ENCODE measurements at places on chromosomes 2 and 18.

DNA sequence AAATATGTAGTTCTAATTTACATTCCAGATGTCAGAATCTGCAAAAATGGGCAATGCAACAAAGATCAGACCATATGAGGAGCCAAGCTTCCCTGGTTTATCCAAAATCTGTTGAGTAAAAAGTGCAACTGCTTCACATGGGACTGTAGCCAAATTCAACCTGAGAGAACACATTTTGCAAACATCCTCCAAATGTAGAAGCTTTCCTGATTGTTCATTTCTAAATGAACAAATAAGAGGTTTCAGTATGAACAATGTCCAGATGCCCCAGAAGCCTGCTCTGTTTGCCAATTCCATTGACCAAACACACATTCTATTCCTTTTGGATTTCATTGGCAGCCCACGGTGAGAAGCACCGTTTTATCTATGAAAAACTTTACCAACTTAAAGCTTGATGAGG is 117.9 kb upstream of the OSR1 start:
- no peak for DNase-seq

- DNase-seq = no peak
Measured at GRCh38 chr2:205750797-205751196, 68.5 kb downstream of the NRP2 start.

- DNase-seq = no peak
Measured at GRCh38 chr2:237859533-237860272, at the start of gene RAMP1. RAMP1 (plus strand) TSS chr2:237859623; CDS start chr2:237859676, 53 bp downstream.

- no peak for DNase-seq
Measured at GRCh38 chr2:95185197-95185596, 19.6 kb downstream of the ZNF2 start.

DNA sequence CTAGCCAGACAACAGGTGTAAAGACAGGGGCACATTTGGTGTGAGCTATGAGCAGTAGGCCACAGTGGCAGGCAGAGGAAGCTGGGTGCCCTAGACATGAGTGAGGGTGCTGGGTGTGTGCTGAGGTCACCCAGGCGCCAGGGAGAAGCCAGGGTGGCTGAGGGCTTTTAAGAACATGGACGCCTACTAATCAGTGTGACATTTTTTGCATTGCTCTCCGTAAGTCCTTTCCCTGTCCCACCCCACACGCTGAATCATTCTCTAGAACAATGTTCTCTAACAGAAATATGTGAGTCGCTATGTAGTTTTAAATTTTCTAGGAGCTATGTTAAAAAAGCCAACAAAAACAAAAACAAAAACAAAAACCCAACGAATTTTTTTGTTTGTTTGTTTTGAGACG is 204.5 kb upstream of the REV1 start:
- DNase-seq = no peak

DNA sequence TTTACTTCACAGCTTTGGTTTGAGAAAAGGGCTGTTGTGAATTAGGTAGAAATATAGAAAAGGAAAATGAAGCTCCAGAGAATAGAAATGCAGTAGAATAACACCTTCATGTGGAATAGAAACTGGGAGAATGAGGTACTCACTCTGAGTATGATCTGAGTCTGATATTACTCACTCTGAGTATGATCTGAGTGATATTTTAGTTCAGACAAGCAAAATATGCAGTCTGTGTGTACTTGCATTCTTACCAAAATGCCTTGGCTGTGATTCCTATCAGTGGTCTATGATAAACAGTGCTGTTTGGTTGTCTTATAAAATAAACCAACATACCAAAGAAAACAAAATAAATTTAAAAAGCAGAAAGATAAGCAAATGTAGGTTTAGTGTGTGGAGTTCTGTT is 487.6 kb downstream of the THSD7B start:
- no peak for DNase-seq

- no peak for DNase-seq
Measured at GRCh38 chr18:25109484-25109883, 242.5 kb downstream of the ZNF521 start.

- no peak for DNase-seq
Measured at GRCh38 chr18:66795051-66795450, 191.2 kb upstream of the CDH19 start.

DNA sequence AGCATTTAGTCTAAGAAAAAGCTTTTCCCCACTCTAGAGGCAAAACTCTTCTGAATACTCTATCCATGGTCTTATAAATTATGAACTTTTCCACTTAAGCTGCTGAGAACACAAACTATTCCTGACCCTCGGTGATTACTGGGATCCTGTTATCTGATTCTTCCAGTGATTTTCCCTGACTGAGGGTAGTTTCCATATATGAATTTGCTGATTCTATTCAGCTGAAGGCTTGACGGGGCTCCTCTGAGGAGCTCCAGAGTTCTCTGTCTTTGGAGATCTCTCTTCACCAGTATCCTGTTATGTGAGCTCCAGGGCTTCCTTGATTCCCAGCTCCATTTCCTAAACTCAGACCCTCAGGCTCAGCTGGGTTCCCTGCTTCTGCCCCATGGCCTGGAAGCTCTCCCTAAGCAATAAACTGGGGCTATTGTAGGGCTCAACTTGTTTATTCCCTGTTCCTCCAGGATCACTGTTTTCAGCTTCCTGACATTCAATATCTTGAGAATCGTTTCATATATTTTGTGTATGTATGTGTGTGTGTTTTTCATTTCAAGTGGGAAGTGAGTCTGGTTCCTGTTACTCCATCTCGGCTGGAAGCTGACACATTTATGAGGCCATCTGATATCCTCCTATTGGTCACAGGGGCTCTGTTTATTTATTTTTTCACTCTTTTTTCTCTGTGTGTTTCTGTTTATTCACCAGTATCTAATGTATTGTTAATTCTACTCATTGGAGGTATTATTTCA is 78.2 kb downstream of the ARHGAP28 start:
- no peak for DNase-seq

DNA sequence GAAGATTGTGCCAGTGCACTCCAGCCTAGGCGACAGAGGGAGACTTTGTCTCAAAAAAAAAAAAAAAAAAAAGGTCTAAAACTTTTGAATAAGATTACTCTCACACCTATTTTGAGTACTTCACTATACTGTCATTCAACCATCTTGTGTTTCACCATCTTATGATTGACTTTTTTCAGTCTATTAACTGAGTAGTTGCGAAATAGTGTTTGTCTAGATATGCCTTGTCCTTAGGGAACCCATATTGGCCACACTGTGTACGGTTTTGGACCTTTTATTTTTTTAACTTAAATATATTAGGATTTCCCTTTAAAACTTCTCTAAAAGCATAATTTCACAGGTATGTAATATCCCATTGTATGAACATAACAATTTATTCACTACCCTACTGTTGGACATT is 72.3 kb downstream of the ALMS1 start:
- DNase-seq = no peak

Measured in stimulated activated CD8-positive, alpha-beta memory T cell treated with anti-CD3 and anti-CD28 coated beads, Interleukin-7, amount 100 ng/mL, for 24 hours (primary cell).